ENCODE measurements at places on chromosomes 3 and 15.
A peak's percentile ranks its signal among the peaks of the same experiment; 100 is the strongest.

DNA sequence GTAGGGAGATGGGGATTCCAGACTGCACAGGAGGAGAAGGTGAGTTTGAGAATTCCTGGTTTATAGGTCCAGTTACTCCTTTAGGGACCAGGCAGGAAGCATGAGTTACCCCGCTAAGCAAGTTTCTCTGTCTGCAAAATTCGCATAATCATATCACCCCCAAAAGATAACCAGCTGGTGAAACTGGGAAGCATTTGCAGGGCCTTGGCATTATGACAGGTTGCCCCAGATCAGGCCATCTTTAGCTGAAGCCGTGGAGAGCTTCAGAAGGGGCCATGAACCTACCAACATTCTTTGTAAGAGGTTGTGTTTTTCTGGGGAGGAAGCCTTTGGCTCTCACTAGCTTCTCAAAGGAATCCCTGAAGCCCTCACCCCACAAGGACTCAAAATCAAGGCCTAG lies 29.4 kb downstream of the ATP2B2 start:
- no peak for DNase-seq

DNA sequence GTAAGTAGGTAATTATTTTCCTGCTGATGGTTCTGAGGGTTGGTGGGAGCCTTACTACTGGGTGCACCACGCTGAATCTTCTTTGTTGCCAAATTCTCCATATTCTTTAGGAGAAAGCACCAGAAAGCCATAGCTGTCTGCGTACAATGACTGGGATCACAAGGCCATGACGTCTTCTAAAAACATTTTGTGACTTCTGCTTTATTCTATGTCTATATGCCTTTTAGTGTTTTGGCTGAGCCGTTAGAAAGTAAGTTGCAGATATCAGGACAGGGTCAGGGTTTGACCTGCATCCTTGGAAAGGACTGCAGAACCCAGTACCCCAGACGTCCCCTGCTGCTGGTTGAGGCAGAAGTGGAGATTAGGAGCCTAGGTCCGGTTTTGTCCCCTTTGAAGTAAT lies 95.6 kb downstream of the DNASE1L3 start:
- DNase-seq, result no peak

DNA sequence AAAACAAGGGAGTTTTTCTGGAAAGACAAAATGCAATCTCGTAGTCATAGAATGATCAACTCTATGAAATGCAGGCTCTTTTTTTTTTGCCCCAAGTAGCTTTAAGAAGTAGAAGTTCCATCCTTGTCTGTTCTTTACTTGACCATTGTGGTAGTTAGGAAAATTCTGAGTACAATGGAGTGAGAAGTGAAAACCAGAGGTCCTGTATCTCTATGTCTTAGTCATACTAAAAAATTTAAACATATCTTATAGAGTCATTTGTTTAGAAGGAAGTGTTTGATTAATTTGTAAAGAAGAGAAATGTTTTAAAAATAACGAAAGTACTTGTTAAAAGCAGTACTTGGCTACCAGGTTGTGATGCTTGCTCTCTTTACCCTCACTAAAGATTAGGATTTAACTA lies 52.4 kb downstream of the PRKCI start:
- no peak for DNase-seq

DNA sequence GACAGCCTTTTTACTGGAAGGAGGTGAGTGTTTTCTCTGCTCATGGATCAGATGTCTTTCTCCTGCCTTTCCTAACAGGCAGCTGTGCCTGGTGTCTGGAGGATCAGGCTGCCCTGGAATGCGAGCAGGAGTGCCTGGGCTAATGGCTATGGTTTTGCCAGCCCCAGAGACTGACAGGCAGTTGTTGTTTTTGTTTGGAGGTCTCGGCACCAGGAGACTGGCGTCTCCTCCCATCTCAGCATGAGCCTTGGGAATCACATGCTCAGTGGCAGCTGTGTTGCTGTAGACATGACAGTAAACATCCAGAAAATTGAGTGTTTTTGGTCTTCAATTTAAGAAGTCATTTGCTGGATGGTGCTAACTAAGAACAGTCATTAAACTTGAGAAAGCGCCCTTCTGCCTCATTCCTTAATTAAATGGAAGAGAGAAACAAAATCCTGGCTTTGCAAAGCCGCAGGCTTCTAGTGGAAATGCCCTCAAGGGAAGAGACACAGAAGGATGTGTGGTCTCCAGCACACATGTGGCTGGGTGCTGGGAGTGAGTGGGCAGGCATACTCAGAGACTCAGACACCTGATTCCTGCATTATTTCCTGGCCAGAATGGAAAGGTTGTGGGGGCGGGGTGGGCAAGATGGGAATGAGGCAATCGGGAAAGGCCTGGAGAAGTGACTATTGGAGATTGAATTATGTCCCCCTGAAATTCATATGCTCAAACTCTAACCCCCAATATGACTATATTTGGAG lies 97.0 kb upstream of the NMNAT3 start:
- DNase-seq, result peak; percentile 41

GRCh38 chr3:168220556-168220955 lies 124.8 kb upstream of the GOLIM4 start:
- peak; percentile 6 for DNase-seq

GRCh38 chr15:76501726-76502125 lies 165.2 kb downstream of the ISL2 start:
- peak; percentile 44 for DNase-seq

GRCh38 chr15:101781928-101782327 lies 21.4 kb upstream of the OR4F6 start:
- no peak for DNase-seq

DNA sequence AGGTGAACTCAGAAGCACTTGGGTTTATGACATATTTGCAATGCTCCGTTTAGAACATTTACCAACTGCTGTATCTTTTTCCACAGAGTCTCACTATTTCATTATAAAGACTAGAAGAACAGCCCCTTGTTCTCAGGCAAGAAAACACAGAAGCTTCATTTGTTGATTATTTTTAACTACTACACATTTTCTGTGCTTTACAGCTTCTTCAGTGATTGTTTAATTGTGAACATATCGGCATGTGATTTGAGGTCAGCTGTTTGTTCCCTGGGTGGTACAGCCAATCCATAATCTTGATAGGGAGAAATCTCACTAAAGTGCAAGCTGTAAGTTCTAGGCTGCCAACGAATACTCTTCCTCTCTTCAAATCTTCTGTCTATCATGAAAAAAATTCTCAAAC lies 31.0 kb upstream of the DLG1 start:
- DNase-seq, result no peak

GRCh38 chr3:150765949-150766720 lies 3.2 kb upstream of the SIAH2 start:
- DNase-seq, result no peak

DNA sequence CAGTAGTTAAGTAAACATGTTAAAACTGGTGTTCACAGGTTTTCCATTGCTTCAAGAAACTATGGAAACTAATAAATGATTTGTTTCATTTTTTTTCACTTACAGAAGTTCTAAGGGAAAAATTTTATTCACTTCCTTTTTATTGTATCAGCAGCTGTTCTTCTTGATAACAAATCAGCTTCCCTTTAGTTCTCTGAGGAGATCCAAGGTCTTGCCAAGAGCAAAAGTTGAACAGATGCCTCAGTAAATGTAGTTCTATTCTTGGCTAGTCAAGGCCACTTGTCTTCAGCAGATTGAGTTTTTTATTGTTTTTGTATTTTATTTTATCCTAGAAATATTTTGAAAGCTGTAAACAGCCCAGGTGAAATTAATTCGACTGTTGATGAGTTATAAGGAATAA lies 41.8 kb downstream of the KCNH8 start:
- no peak for DNase-seq

- DNase-seq, result peak; percentile 87
These were observed 70.3 kb upstream of the PPP2R3A start for GRCh38 chr3:135895106-135895733.

DNA sequence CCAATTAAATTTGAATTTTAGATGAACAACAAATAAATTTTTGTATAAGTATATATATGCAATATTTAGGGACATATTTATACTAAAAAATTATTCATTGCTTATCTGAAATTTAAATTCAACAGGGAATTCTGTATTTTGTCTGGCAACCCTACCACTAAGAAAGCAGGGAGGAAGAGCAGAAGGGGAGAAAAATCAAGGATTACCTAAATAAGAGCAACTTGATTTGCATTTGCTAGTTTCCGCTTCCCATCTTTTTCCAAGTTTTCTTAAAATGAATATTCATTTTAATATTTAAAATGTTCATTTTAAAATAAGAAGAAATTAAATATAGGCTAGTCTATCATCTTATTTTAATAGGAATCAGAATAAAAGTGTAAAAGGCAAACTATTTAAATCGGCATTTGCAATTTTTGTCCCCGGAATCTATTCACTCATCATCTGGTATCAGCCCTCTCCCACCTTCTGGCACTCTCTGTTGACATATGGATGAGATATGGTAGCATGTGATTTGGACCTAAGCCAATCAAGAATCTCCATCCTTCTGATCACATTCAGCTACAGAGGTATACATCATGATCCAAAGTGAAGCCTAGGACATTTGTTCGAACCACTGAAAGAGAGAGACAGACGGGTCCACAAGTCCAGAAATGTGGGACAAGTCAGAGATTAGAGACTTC lies 82.6 kb downstream of the TRANK1 start:
- no peak for DNase-seq

GRCh38 chr3:38521391-38521987 lies 25.3 kb downstream of the EXOG start:
- peak; percentile 85 for DNase-seq

DNA sequence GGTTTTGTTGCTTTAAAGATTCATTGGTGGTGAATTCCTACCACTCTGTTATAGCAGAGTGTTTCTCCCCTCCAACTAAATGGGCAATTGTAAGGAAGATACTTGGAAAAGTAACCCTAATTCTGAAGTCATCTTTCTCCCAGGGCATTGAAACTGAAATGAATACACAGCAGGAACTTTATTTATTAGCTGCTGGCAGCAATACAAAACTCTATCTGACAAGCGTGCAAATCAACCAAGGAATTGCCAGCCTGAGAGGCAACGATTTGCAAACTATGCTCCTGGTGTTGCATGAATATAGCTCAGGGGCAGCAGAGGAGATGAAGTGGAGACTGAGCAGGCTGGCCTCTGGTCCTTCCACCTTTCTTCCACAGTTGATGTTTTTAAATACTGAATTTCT lies 48.9 kb downstream of the CD200R1 start:
- DNase-seq, result no peak

GRCh38 chr3:177284383-177284881 lies 87.2 kb upstream of the TBL1XR1 start:
- peak; percentile 67 for DNase-seq

DNA sequence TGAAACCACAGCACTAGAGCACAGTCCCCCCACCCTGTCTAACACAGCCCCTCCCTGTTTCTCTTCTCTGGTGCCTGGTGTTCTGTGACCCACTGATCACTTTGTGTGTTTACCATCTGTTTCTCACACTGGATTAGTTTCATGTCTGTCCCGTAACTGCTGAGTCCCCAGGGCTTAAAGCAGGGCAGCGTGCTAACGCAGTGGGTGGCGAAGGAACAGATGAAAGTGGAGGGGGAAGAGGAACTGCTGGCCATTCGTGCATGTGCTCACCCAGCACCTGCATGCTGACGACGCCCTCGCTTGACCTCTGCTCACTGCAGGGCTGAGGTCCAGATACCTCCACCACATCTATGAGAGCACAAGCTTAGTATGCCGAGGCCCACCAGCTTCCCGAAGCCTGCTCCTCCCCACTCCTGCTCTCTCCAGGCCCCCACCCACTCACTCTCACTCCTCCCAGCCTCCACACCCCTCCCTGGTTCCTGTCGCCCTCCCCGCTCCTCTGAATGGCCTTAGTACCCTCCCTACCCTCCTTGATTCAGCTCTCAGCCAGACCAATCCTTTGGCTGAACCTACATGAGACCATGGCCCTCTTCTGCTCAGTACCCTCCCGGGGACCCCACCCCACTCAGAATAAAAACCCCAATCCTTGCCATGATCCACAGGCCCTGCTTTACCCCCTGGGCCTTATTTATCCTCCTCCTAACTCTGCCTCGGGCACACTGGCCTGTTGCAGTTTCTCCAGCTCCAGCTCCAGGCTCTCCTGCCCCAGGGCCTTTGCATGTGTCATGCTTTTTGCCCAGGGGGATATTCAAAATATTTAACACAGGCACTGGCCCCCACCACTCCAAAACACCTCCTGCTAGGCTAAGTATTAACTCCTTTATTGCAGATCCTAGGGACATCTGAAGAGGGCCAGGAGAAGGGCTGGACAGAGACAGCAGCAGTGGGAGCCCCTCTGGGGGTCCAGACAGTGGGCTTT lies 15.1 kb upstream of the IQSEC1 start:
- DNase-seq, result no peak

DNA sequence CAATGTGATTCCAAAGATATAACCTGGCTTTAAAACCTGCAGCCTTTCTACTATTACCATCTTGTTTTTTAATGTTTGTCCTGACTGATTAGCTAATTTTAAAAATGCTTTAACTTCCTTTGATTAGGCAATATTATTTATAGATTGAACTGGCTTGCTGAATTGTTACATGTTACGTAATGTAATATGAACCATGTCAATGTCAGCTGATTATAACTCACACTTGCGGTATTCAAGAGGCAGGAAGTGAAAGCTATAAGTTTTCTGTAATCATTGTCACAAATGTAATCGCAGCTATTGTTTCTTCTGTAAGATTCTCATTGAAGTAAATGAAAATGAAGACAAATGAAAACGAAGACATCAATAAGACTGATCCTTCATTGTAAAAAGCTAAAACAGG lies 146.8 kb downstream of the ROBO2 start:
- DNase-seq, result peak; percentile 47

DNA sequence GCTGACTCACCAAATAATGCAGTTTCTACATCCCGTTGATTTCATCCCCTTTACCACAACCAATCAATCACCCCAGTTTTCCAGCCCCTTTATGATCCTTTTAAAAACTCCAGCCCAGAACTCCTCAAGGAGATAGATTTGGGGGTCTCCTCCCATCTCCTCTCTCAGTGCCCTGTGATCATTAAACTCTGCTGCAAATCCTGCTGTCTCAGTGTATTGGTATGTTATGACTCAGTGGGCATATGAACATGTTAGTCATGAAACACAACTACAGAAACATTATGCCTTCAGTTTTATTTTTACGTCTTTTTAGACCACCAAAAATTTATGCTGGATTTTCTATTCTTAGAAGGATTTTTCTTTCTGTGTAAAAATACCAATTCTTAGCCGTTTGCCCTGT lies 213.7 kb downstream of the DIPK2A start:
- DNase-seq, result no peak

GRCh38 chr3:50162034-50162883 lies 7.1 kb downstream of the SEMA3F start:
- DNase-seq, result no peak

DNA sequence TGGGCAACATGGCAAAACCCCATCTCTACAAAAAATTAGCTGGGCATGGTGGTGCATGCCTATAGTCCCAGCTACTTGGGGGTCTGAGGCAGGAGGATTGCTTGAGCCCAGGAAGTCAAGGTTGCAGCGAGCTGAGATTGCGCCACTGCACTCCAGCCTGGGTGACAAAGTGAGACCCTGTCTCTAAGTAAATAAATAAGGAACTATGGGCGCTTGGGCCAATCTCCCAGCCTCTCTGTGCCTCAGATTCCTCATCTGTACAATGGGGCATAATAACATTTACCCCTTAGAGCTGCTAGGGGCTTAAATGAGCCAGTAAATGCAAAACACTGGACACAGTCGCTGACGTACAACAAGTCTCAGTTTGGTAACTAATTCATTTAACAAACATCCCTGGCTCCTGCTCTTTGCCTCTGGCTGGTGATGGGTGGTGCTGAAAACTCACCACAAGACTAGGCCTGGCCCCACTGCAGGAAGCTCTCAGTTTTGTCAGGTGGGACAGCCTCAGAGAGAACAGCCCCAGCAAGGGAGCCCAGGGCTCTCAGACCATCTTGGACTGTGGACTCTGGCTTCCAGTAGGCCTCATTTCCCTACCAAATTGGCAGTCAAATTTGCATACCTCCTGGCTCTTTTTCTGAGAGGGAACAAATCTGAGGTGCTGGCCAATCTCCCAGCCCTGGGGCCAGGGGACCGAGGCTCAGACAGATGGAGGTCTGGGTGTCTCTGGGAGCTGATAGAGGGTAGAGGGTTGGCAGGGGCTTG lies 6.4 kb upstream of the TBC1D2B start:
- no peak for DNase-seq

Data from adipocyte (in vitro differentiated cells).